ENCODE measurements at places on chromosomes 12 and 14. TPM values are rescaled to one million over a fixed set of nuclear protein-coding genes. Genes with fewer than 3 reads are reported as not detected.

- H3K27me3 ChIP-seq: peaks cover 57% of the 10 kb centered on the region
- no peak overlapping the region for H3K4me3 ChIP-seq
Observed at GRCh38 chr12:15227004-15227679, 5.9 kb upstream of the RERG start.

GRCh38 chr14:26820138-26820537 lies 222.3 kb upstream of the NOVA1 start:
- no peak overlapping the region for H3K27ac ChIP-seq
- DNase-seq: no peak
- no peaks in the 10 kb centered on the region for H3K4me1 ChIP-seq

DNA sequence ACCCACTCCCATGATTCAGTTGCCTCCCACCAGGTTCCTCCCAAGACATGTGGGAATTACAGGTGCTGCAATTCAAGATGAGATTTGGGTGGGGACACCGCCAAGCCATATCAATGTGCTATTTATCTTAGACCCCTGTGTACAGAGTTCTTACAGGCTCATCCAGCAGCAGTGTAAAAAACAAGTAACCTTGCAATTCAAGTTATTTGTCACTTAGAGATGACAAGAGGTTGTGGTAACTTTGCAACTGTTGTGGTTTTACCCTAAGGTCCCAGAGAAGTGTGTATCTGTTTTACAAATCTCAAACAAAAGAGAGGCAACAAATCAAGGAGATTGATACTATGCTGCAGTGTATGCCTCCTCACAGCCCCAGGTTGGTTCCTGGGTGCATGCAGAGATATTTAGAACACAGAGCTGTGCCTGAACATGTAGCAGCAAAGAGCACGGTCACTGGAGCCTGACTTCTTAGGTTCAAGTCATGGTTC lies 11.5 kb upstream of the HELB start:
- H3K4me3 ChIP-seq: peak overlapping the region; percentile 29
- DNase-seq: peak; percentile 69
- H3K4me1 ChIP-seq: peaks cover 63% of the 10 kb centered on the region
- H3K36me3 ChIP-seq: peaks cover 32% of the 10 kb centered on the region
- H3K27me3 ChIP-seq: no peaks in the 10 kb centered on the region
- peak overlapping the region; percentile 93 for H3K27ac ChIP-seq

GRCh38 chr12:94200069-94200468 lies 51.7 kb downstream of the PLXNC1 start:
- no peaks in the 10 kb centered on the region for H3K27me3 ChIP-seq
- no peak for DNase-seq
- peaks cover 23% of the 10 kb centered on the region for H3K36me3 ChIP-seq
- H3K27ac ChIP-seq: no peak overlapping the region
- no peak overlapping the region for H3K4me3 ChIP-seq

COCH gene
- total RNA-seq: 1.9 TPM
